ENCODE measurements at places on chromosomes 13 and 19.

- DNase-seq, result no peak
Measured at GRCh38 chr13:95924389-95924994, 128.7 kb downstream of the UGGT2 start.

- peak; percentile 45 for DNase-seq
Measured at GRCh38 chr19:9917321-9917720, 19.0 kb downstream of the OLFM2 start.

DNA sequence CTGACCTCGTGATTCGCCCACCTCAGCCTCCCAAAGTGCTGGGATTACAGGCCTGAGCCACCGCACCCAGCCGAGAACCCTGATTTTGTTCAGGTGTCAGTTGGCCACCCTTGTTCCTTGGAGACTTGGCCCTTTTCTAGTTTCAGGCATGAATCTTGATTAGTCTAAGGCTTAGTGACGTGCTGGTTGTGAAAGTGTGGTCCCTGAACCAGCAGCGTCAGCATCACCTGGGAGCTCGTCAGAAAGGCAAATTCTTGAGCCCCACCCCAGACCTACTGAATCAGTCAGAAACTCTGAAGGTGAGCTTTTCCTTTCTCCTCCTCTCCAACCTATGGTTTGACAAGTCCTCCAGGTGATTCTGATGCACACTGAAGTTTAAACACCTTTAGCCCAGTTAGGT is 35.2 kb downstream of the CACNG6 start:
- DNase-seq, result no peak

- DNase-seq, result no peak
Measured at GRCh38 chr19:30113186-30113585, 171.1 kb downstream of the URI1 start.

DNA sequence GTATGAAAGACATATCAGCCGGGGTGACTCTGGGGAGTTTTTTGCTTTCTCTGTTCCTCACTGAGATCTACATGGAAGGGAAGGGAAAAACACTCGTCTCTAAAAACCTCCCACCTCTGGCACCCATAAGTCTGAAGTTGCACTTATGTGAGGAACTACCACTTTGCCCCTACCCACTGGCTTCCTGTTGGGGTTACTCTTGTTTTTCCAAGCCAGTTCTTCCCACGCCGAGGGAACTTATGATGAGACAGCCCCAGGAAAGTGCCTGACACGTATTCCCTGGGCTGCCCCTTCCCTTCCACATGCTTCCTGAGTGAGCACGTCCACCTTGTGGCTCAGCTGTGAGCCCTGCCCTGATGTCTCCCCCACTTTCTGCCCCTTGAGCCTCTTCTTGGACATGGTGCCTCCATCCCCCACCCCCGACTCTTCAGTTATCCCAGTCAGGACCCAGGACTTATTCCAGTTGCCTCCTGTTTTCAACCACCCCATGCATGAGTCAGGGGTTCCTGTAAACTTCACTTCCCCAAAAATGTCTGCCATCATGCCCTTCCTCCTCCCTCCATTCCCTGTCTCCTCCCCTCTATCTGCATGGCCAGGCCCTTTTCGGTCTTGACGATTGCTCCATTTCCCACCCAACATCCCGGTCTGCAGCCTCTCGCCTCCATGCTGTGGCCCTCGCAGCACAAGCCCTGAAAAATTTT is 5.1 kb upstream of the SIGLEC7 start:
- DNase-seq, result no peak

GRCh38 chr19:49425922-49426592 is 869 bp downstream of the GFY start:
- no peak for DNase-seq

DNA sequence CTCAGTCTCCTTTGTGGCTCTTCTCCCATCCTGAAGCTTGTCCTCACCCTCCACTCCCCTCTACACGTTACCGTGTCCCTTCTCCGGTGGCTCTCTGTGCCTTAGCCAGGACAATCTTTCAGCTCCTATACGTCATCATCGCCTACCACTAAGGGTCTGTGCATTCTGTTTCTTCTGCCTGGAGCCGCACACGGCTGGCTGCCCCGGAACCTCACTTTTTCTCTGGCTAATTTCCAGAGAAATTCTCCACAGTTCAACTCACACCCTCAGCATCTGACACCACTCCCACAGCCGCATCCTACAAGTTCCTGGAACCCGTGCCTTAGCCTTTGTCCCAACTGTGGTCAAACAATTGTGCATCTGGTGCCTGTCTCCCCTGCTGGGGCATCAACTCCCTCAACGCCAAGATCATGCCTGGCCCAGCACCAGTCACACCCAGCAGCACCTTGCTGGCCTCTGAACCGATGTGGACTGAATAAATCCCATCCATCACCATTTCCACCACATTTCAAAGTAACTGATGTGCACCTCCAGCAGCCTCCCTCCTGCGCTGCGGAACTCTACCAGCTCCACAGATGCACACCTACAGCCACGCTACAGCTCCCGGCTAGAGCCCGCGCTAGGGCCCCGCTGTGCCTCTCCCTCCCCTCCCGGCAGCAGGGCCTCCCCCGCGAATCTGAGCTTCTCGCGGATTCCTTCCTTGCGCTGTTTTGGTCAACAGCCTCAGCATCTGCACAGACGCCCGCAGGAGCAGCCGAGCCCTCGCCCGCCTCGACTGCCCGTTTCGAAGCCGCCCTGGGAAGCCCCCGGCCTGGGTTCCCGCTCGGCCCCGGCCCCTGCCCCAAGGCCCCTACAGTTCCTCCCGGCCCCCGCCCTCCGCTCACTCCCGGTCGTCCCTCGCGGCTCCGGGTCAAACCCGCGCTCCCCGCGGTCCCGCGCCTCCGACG is 689 bp downstream of the DCUN1D2 start:
- peak; percentile 49 for DNase-seq

DNA sequence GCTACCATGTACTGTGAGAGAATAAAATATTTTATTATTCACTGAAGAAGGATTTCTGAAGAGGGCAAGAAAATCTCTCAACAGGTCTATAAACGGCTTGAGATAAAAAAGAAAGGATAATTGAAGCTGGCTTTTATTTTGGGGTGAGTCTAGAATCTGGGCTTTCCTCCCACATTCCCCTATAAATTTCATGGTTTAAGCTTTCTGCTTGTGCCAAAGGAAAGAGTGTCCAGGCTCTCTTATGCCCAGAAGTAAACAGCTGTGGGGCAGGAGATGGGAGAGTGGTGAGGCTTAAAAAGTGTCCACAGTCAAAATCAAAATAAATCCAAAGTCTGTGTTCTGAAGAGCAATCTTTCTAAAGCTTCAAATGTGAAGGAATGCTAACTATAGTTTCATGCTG is 942.2 kb upstream of the MIR17HG start:
- DNase-seq, result no peak

DNA sequence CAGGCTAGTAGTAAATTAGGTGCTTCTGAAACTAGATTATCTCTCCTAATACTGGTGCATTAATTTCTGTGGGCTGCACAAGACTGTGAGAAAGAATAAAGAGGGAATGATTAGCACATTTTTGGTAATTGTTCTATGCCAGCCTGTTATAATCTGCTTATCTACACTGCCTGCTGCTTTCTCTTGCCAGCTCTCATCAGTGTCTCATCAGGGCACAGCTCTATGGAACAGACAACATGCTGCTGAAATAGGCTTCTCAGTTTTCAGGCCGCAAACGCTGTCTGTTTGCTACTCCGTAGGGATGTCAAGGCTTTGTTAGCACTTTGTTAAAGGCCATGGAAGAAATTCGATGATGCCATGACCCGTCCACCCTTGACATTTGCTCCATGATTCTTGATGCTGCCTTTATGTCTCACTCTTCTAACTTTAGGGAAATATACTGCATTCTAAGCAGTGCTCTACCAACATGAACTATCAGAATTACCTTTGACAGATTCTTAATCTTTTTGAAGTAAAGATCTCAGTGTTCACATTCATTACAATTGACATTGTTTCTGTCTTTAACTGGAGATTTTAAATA is 84.0 kb upstream of the PRR20A start:
- DNase-seq, result no peak

DNA sequence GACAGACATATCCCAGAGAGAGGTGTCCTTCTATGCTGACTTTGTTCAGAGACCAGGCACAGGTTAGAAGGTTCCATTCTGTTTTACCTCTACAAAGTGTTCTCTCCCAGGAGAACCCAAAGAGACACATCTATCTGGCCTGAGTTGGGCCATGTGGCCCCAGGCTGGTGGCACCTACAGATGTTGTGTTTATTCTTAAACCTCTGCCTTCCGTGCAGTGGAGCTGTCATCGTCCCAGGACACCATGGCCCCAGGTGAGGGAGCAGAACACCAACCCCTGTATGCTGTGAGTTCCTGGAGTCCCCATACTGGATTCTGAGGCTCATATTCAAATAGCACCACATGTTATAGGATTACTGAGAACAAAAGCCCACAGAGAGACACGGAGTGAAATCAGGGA is 3.9 kb downstream of the KIR3DL3 start:
- DNase-seq, result no peak

DNA sequence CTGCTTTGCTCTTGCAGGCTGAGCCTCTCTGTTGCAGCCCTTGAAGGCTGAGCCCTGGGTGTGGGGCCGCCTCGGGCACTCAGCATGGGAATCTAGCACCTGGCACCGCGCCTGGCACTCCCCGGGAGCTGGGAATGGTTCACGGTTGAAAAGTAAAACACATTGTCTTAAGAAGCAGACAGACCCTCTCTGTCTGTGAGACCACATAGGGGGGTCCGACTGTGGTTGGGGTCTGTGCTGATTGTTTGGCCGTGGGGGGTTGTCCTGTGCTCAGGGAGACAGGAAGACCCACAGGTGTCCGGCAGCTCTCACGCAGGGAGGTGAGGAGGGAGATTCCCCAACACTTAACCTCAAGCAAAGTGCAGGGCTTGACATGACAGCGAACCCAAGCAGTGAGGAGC is 64.8 kb downstream of the SOX1 start:
- DNase-seq, result no peak

DNA sequence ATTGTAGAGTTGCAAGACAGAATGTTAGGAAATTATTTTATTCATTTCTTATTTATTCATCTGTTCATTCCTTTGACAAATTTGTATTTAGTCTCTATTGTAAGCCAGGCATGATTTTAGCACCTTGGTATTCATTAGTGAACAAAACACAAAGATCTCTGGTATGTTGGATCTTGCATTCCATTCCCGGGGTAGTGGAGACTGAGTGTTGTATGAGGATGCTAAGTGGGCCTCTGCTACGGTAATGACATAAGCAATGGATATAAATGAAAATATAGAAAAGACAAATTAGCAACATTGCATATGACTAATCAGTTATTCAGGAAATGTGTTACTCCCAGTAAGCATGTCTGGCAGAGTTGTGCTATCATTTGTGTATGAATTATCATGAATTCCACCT is 449.3 kb downstream of the PCDH17 start:
- DNase-seq, result no peak

- DNase-seq, result no peak
Measured at GRCh38 chr19:18903156-18904037, 7.4 kb upstream of the CERS1 start.

DNA sequence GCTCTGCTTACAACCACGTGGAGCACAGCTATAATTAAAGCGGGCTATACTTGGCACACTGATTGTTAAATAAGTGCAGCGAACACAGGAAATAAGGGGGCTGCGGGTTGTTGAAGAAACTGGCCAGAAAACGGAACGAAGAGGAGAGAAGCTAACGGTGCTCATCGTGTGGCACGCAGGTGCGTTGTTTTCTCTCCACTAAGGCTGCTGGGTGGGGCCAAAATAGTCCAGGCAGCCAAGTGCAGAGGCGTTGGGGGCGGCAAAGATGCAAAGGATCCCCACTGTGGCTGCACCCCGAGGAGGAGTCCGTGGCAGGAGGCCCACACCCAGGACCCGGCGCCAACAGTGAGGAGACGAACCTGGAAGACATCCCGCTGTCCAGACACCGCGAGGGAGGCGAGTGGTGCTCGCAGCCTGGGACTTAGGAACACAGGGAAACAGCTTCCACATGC is 8.1 kb upstream of the ARL11 start:
- no peak for DNase-seq

DNA sequence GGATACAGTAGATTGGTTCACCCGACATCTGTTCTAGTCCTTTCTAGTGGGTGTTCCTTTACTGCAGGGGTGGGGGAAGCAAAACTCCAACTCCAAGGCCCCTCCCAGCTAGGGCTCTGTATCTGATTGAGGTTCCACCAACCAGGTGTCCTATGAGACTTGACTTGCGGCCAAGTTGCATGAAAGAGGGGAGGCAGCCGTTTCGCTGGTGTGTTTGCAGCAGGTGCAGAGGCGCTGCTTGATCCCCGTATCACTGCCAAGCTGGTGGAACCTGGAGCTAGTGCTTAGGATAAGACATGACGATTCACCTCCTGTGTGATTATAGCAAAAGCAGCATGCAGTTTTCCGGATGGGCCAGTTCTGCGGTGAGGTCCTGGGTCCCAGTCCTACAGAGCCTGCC is 338.2 kb downstream of the UQCRFS1 start:
- DNase-seq, result peak; percentile 18

DNA sequence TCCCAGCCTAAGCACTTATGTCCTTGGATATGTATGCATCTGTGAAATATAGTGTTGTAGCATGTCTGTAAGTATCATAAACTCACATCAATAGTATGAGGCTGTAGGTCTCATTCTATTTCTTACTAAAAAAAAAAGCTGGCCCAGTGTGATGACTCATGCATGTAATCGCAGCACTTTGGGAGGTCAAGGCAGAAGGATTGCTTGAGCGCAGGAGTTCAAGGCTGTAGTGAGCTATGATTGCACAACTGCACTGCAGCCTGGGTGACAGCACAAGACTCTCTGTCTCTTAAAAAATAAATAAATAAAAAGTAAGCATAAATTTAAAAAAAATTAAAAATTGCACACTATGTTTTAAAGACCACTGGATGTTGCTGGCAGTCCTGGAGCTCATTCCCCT is 79.1 kb upstream of the SPATA13 start:
- no peak for DNase-seq

- DNase-seq, result no peak
Measured at GRCh38 chr13:76773448-76774094, 112.6 kb downstream of the KCTD12 start.

DNA sequence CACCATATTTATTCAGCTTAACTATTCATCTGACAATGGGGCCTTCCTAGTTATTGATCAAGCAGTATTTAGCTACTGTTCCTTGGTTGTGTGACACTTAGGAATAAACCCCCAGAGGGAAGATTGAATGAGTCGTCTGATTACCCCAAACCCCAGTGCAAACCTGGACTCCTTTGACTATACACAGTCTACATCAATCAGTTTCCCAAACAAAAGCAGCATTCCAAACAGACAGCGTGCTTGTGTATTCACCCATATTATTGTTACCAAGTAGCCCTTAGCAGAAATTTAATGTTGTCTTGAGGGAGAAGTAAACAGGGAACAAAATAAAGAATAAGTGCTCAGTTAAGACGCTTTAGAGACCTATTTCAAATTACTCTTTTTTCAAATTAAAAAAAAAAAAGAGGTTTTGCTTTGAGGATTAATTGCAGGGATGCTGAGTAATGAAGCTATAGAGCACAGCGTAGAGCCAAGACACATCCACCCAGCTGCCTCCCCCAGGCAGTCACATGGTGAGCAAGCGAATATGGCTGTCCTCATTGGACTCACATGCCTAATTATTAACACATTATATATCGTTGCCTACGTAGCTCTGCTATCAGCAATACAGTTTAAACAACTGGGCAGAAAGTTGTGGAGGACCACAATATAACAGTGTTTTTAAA is 14.7 kb upstream of the B3GLCT start:
- DNase-seq, result no peak

- DNase-seq, result peak; percentile 35
Measured at GRCh38 chr19:12801466-12802266, at the start of the genes PRDX2 and THSD8. TSS of gene PRDX2 (minus strand) at chr19:12801800. CDS start at chr19:12801261, 539 bp downstream. TSS of gene THSD8 (plus strand) at chr19:12802069. CDS start at chr19:12802072, 3 bp downstream.

GRCh38 chr13:101555610-101556009 is 103.1 kb downstream of the ITGBL1 start:
- DNase-seq, result no peak

Data from SHP77 treated with DMSO at 0.1 percent for 48 hours (cell line).